DMS79 treated with DMSO at 0.1 percent for 48 hours (cell line): ENCODE measurements at places on chromosomes 13 and 19.

- DNase-seq, result no peak
These were observed 166.0 kb upstream of the KLF12 start for GRCh38 chr13:74300162-74300561.

DNA sequence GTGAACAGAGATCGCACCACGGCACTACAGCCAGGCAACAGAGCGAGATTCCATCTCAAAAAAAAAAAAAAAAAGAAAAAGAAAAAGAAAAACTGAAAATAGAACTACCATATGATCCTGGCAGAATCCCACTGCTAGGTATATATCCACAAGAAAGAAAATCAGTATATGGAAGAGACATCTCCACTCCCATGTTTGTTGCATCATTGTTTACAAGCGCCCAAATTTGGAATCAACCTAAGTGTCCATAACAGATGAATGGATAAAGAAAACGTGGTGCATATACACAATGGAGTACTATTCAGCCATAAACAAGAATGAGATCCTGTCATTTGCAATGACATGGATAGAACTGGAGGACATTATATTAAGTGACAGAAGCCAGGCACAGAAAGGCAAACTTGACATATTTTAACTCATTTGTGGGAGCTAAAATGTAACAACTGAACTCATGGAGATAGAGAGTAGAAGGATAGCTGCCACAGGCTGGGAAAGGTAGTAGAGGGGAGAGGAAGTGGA lies 26.1 kb downstream of the DYRK1B start:
- DNase-seq, result no peak

DNA sequence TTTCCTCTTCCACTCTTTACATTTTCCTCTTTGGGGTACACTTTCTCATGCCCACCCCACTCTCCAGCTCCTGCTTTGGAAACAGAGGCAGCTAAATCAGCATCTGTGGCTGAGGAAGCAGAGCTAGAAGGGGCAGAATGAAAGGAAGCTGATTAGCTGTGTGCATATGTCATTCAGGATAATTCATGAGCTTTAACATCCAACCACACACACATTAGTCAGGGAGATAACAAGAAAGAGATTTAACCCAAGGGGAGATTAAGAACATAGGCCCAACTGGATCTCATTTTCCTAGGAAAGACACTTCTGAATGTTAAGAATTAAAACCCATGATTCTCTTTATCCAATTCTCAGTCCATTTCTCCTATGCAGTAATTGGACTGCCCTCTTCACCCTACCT lies 405.5 kb downstream of the TBC1D4 start:
- DNase-seq, result no peak

GRCh38 chr13:111846391-111847159 lies 220.4 kb upstream of the SOX1 start:
- peak; percentile 96 for DNase-seq

GRCh38 chr19:41323430-41324125 lies 13.6 kb downstream of the CCDC97 start:
- DNase-seq, result no peak
